K562 (cell line): ENCODE measurements at places on chromosomes 6 and 20. TPM values are rescaled to one million over a fixed set of nuclear protein-coding genes. Genes with fewer than 3 reads are reported as not detected.

Gene SCRT2
- 0.19 and 0.34 TPM in 2 replicates for polyA plus RNA-seq

GRCh38 chr6:112501705-112502104 is 154.6 kb downstream of the RFPL4B start:
- no peak for DNase-seq

DNA sequence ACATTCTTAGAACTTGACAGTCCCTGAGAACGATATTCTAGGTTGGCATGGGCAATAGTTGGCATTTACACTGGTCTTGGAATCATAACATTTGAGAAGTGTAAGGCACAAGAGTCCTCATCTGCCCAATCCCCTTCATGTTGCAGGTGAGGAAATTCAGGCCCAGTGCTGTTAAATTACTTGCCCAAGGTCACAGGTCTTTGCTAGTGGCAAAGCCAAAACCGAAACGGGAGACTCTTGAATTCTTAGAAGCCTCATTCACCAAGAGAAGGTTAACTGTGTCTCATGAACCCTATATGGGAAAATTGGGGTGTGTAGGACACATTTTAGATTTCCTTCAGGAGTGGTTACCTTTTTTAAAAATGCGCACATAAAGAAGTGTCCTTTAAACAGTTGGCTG is 7.2 kb downstream of the E2F3 start:
- peak; percentile 45 for DNase-seq

- DNase-seq, result no peak
These were observed 178.2 kb upstream of the CST7 start for GRCh38 chr20:24770628-24771541.

DNA sequence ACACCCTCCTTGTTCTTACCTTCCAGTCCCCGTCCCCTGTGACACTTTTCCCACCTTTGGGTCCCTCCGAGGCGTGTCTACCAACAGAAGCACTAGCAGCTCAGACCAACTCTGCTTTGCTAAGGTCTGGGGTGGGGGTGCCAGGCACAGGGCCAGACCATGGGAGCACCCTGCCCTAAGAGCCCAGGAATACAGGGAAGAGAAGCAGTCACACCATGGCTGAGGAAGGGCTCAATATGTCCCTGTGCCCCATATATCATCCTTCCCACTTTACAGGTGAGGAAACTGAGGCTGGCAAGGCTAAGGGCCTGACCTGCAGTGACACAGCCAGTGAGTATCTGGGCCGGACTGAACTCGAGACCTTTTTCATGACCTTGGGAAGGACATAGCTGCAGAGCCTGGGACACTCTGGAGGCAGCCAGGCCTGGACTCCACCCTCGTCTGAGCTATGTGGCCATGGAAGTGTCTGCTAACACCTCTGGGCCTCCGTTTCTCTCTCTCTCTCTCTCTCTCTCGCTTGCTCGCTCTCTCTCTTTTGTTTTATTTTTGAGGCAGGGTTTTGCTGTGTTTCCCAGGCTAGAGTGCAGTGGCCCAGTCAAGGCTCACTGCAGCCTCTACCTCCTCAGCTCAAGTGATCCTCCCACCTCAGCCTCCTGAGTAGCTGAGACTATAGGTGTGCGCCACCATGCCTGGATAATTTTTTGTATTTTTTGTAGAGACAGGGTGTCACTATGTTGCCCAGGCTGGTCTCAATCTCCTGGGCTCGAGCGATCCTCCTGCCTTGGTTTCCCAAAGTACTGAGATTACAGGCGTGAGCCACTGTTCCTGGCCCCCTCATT is 156.7 kb downstream of the GRM4 start:
- no peak for DNase-seq

DNA sequence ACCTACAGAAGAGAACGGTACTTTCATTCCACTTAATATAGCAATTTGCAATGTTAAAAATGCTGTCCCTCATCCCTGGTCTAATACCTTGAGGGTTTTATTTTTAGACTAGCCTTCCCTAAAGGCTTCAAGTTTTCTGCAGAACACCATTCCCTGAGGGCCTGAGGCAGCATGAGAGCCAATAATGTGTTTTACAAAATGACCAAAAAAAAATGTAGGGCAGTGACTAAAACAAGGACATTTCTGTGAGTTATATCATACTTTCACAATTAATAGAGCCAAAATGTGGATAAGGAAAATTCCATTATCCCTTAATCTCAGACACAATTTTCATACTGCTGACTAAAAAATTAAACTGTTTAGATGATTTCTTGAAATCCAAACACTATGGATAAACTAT is 22.7 kb downstream of the GPR63 start:
- DNase-seq, result no peak
